RPMI8226 (cell line): ENCODE measurements at places on chromosomes 1 and 21.

GRCh38 chr1:181789395-181789794, 272.1 kb downstream of the ZNF648 start:
- DNase-seq, result peak; percentile 20

DNA sequence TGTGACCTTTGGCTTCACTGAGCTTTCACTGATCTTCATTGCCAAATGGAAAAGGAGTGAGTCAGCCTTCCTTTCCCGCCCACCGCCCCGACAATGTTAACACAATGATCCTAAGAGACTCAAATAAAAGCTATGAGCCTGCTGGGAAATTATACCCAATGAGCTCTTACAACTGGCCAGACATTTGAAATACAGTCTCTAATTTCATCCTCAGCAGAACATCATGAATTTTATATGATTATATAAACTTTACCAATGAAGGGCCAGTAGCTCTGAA, 252.5 kb downstream of the SIPA1L2 start:
- DNase-seq, result no peak

GRCh38 chr1:116002781-116003420, 26.6 kb downstream of the SLC22A15 start:
- DNase-seq, result no peak

- DNase-seq, result no peak
These were observed 48.5 kb upstream of the SCYL3 start for GRCh38 chr1:169941982-169942830.

GRCh38 chr1:13593511-13594131, 10.0 kb downstream of the PDPN start:
- DNase-seq, result no peak
